ENCODE measurements at places on chromosomes 4 and X.

DNA sequence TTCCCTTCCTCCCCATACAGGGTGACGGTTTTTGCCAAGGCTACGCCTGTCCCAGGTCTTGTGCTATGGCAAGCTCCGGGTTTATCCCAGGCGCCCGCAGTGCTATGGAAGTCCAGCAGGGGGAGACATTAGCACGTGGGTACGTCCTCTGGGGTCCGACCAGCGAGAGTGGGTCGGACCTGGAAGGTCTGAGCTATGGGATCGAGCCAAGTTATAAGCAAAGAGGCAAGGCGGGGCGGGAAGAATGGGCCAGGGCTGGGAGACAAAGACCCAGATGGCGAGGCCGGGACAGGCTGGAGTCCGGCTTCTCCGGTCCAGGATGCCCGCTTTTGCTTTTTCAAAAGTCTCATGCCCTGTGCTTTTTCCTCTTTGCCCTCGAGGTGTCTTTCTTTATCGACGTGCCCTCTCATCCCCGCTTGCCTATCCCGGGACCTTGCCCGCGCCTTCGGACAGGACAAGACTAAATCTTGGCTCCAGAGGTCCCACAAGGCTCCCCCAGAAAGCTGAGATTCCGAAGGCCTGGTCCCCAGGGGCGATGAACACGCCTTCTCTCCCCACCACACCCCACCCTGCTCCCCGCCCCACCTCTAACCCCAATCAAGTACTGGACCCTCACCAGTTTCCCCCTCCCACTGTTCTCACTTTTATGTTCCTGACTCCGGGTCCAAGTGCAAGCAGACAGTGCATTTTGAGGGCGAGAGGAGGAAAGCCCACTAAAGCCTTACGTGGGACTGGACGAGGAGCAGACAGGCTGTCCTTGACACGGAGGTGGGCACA, 785 bp upstream of the EFNB1 start:
- peak; percentile 71 for DNase-seq

GRCh38 chr4:115515772-115516171, 402.4 kb upstream of the NDST4 start:
- no peak for DNase-seq

GRCh38 chr4:156983366-156983765, 11.8 kb upstream of the PDGFC start:
- DNase-seq = peak; percentile 66

DNA sequence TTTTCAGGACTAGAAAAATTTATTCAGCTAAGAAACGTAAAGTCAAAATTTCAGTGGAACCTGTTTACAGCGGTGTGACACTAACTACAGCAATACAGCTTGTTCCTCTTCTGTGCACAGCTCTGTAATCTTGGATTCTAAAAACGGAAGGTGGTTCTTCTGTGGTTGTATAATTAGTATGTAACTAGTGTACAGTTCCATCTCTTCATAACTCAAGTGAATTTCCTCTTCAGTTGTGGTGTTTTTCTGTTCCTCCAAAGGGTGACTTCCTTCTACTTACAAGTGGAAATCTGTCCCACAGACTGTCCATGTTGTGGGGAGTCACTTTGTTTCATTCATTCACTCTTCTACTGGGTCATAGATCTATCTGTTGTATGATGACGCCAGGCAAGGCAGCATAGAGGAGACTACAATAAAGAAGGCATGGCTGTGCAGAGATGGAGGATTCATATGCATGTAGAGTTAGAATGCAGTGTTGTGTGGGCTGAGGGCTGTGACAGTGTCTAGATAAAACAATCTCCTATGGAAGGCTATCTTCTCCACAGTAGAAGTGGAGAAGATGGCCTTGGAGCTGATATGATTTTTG, 5.4 kb downstream of the DAPP1 start:
- DNase-seq = no peak

DNA sequence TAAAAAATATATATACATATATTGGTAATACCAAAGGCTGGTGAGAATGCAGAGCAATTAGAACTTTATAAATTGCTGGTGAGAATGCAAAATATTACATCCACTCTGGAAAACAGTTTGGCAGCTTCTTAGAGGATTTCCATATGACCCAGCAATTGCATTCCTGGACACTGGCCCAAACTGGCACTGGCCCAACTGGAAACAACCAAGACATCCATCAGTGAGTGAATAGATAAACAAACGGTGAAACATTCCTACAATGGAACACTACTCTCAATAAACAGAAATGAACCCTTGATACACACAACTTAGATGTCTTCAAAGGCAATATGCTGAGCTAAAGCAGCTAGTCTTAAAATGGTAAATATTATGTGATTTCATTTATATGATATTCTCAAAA, 524.2 kb downstream of the IQCM start:
- DNase-seq = no peak

GRCh38 chr4:101037938-101038413, 309.4 kb downstream of the PPP3CA start:
- peak; percentile 23 for DNase-seq

- peak; percentile 63 for DNase-seq
Measured at GRCh38 chr4:73836373-73837279, at the start of gene CXCL6. Gene CXCL6 (plus strand): TSS chr4:73836678. CDS start chr4:73836751, 73 bp downstream.

GRCh38 chr4:169724260-169724659, 33.5 kb downstream of the HPF1 start:
- DNase-seq = peak; percentile 80

DNA sequence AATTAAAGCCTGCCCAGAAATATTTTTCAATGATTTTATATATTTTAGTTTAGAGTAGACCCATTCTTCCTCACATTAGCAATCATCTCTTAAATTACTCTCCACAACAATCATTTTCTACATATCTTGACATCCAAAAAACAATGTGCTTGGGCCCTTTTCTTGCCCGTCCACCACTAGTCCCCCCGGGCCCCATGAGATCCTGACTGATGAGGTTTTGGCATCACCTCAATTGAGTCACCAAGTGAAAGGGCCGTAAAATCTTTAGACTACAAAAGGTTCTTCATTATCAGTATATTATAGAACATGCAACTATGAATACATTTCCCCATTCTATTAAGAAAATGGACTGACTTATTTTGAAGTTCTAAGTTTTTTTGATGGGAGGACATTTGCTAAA, 4.0 kb upstream of the CDKL2 start:
- peak; percentile 31 for DNase-seq

- DNase-seq = no peak
Measured at GRCh38 chr4:122431351-122431750, 25.2 kb downstream of the IL2 start.
